ENCODE measurements at places on chromosomes 5 and 9. TPM values are rescaled to one million over a fixed set of nuclear protein-coding genes. Genes with fewer than 3 reads are reported as not detected.

ZNF782 gene
- 7.0 TPM for total RNA-seq

CDH12 gene
- total RNA-seq = not detected

DNA sequence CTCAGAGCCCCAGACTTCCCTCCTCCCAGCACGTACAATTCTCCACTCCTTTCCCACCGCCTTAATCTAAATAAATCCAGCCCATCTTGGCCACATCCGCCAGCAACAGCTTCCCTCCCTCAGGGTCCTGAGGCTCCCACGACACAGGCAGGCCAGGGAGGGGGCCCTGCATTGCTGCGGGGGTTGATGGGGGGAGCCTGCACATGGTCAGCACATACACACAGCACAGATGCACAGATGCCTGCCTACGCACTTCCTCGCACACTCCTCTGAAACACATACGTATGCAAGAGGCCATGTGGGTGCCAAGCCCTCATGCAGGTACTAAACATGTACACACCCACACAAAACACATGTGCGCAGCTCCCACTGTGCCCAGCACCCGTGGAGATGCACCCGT, 14.8 kb downstream of the PDGFRB start:
- DNase-seq = no peak

DNA sequence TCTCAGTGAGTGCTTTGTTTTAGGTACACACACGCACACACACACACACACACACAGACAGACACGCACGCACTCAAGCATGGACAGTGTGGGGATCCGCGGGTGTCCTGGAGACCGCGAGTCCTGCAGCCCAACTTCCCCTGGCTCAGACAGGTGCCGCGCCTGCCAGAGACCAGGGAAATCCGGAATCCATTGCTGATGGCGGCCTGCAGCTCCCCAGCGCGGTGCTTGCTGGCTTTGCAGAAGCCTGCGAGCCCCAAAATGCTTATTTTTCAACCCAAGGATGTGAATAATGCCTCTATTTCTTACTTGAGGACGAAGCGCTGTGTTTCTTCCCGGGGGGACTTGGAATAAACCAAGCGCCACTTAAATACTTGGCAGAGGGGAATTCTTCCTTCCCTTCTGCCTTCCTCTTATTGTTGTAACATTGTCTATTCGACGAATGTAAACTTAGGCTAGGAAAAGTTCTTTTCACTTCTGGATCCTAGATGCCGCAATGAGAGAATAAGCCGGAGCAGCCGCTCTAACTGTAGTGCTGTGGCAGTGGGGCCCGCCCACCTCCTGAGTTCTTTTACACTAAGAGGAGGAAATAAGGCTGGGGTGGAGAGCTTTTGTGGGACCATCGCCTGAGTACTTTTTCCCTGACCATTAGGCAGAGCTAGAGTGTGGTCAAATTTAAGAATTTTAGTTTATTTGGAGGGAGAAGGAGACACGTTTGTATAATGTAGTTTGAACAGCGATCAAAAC, 802 bp downstream of the ITGA2 start:
- DNase-seq = no peak

- DNase-seq = no peak
These were observed 329.1 kb upstream of the SLC24A2 start for GRCh38 chr9:20117986-20118385.

GRCh38 chr5:96896276-96896675, 20.0 kb downstream of the ERAP2 start:
- no peak for DNase-seq

GRCh38 chr9:16245756-16246440, 624.6 kb downstream of the BNC2 start:
- DNase-seq = no peak

Data from esophagus muscularis mucosa (tissue), 4 donors.